ENCODE measurements at places on chromosomes 1 and 21.

- DNase-seq = no peak
Measured at GRCh38 chr1:88783145-88783544, 99.1 kb downstream of the PKN2 start.

- DNase-seq = no peak
Measured at GRCh38 chr1:208036106-208036808, 125.3 kb upstream of the CD34 start.

DNA sequence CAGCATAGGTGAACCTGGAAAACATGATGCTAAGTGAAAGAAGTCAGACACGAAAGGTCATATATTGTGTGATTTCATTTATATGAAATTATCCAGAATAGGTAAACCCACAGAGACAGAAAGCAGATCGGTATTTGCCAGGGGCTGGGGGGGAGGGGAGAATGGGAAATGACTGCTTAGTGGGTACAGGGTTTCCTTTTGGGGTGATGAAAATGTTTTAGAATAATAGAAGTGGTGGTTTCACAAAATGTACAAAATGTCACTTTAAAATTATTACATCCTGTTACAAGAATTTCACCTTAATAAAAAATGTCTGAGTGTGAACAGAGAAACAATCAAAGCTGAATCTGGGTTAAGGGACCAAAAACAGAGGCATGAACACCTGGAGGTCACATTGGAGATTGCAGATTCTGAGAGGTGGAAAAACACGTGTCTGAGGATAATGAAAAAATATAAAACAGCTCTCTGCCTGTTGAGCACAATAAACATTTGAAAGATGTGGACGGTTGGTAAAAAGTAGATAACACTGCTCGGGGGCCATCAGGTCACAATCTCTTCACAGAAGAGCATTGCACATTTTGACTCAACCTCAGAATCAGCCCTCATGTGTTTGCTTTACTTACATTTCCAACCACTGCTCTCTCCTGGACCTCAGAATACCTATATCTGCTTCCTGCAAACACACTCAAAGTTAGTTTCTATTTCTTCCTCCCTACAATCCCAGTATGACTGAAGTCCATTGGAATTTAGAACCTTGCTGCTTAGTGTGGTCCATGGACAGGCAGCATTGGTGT lies 3.2 kb downstream of the SLAMF6 start:
- no peak for DNase-seq

DNA sequence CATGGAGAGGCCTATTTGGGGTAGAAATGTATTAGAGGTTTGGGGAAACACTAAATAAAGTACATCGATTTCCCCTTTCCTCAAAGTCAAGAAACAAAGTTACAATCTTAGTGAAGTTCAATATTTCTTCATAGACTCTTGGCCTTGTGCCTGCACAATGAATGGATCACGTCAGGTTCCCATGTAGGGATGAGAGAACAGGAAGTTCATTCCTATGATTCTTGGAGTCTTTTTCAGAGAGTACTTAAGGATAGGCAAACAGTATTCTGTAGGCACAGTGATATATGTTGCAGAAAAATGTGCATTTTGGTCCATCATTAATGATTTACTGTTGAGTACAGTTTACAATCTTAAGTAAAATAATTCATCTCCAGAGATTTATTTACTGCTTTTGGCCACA lies 275.5 kb downstream of the RGS7 start:
- DNase-seq = no peak

DNA sequence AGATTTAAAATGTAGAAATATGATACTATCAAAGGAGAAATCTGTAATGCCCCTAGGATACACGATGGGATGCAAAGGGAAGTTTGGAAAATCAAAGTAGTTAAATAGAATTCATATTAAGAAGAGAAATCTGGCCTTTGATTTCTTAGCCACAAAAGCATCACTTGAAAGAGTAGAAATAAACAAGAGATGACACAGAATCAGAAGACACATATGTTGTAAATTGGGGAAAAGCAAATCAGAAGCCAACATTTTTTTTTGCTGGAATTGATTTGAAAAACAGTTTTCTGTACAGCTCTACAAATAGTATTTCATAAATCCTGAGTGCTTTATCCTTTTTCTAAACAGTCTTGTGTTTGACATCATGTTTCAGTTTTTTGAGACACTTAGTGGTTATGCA lies 12.4 kb upstream of the TNFSF18 start:
- no peak for DNase-seq

GRCh38 chr1:234918181-234918841 lies 210.3 kb downstream of the TOMM20 start:
- DNase-seq = no peak

DNA sequence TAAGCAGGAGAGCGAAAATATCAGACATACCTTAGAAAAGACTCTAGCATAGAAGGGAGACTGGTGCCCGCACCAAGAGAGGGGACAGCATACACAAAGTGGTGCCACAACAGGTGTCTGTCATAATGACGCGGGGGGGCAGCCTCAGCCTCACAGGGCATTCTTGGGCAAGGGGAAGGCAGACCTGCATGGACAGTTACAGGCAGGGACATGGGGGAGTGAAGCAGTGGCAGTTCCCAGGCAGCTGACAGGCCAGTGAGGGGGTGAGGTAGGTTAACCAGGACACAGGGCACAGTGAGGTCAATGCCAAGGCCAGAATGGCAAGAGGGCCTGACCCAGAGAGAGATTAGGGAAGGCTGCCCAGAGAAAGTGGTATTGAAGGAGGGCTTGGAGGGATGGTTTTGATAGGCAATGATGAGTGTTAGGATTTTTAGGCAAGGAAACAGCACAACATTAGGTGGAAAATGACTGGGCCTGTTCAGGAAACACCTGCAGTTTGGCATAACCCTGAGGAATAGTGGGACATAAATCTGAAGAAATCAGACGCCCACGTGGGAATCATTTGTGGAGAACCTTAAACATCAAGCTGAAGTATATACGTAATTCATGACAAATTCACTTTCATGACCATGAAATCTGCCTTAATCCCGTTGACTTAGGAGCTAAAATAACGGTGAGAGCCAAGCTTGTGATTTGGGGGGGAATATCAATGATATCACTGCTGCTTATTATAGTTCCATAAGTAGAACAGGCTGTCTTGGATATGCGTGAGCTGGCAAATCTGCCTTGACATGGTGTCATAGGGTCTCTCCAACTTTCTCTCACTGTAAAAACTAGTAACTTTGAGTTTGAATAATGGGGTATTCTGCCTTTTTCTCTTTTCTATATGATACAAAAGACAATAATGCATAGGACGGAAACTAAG lies 8.9 kb downstream of the PTPN14 start:
- no peak for DNase-seq

- peak; percentile 62 for DNase-seq
Measured at GRCh38 chr1:28582248-28582615, 9.8 kb upstream of the RAB42 start.

DNA sequence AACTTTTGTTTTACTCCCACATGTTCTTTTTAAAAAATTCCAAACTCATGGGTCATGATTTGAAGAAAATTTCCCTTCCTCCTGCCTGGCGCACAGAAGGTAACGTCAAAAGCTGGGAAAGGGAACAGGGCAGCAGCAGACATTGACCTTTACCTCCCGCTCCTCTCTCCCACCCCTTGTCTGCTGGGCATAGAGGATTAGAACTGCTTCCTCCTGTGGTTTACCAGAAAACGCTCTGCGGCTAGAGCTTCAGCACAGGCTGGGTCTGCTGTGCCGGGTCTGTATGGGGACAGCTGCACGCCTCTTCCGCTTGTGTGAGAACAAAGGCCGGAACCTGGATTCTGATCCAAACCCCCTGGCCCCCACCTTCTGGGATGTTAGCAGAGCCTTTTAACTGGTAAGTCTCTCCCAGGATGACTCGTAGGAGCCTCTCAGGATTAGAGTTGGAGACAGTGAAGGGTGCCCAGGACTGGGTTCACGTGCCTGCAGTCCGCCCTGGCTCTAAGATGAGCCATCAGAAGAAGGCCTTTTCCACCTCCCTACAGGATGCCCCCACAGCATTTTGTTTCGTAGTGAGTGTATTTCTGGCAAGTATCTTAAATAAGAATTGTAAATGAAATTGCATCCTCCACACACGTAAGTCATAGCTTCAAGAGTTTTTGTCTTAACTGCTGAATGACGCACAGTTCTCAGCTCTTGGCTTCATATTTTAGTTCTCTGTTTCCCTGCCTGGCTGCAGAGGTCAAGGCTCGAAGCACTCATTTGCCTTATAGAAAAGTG lies 5.2 kb downstream of the H6PD start:
- no peak for DNase-seq

GRCh38 chr1:172446547-172446946 lies 2.7 kb upstream of the PIGC start:
- DNase-seq = no peak

- no peak for DNase-seq
Measured at GRCh38 chr1:232367293-232367692, 262.6 kb downstream of the SIPA1L2 start.

DNA sequence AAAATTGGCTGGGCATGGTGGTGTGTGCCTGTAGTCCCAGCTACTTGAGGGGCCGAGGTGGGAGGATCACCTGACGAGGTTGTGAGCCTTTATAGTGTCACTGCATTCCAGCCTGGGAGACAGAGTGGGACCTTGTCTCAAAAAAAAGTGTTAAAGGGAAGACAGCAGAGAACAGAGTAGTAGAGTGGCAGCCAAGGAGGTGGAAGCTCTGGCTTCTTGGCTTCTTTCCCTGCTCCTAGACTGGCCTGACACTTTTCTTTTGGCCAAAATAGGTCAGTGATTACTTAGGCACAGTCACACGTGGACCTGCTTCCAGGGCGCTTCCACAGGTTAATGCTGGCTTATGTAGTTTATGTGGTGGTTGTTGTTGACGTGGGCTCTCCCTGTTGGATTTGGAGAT lies 3.2 kb downstream of the DIP2A start:
- DNase-seq = no peak

DNA sequence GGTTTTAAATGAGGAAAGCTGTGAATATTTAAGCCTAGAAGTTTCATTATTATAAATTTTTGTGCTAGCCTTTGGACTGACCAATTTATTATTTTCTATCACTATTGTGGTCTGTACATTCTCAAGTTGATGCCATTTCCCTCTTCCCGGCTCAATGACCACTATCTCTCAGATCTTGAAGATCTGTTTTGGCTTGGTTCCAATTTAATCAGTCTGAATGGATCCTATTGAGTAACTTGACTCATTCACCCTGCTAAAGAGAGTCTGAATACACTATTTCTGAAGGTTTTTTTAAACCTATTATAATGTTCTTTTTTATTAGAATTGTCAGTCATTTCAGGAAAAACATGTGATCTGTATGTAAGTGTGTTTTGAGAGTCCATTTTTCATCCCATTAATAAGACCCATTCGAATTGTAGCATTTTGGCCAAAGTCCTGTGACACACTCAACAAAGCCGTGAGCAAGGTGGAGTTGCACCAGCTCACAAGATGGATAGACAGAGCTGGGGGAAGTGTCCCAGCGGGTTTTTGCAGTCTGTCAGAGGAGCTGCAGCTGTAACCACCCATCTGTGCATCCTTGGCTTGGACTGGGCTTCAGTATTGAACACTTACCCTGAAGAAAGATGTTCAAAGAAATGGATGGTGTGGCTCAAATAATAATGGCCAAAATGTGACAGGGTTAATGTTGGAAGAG lies 145.6 kb downstream of the NFIA start:
- DNase-seq = no peak

DNA sequence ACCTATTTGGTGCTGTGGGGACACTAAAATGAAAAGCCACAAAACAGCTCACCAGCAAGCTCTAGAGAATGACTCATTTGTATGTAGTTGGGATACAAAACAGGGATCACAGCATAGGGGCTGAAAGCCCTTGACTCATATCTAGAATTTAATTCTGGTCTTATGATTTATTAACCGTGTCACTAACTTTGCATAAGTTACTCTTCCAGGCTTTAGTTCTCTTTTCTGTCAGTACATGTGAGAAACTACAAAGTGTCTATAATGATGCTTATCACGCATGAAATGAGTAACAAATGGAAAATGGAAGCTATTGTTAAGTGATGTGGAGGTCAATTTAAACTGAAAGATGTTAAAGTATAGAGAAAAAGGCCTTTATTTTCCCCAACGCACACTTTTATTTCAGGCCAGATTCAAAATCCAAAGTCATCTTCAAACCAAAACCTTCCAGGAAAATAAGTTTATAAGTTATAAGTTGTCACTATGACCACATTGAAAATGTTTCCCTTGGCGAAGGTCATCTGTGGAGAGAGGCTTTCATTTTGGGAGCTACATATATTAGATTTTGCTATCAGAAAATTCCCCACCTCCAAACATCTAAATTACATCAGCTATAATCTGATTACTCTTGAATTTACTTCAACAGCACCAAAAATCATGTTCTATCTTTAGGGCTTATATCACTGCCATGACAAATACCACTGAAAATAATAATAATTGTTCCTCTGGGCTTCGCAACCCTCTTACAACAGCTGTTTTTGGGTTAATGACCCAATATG lies 430.5 kb downstream of the MRPL39 start:
- DNase-seq = no peak

DNA sequence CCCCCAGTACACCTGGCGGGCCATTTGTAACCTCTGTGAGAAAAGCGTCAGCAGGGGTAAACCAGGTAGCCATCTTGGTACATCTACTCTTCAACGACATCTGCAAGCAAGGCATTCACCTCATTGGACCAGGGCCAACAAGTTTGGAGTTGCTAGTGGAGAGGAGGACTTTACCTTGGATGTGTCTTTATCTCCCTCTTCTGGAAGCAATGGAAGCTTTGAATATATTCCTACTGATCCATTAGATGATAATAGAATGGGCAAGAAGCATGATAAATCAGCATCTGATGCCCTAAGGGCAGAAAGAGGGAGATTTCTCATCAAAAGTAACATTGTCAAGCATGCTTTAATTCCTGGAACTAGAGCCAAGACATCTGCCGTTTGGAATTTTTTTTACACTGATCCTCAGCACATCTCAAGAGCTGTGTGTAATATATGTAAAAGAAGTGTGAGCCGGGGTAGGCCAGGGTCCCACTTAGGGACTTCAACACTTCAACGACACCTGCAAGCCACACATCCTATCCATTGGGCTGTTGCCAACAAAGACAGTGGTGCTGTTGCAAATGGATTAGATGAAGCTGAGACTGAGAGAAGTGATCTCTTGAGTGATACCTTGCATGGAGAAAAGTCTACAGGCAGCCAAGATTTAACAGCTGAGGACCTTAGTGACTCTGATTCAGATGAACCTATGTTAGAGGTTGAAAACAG lies 2.7 kb downstream of the ZBED6 start:
- no peak for DNase-seq

- no peak for DNase-seq
Measured at GRCh38 chr1:229005097-229005496, 265.8 kb upstream of the RAB4A start.

DNA sequence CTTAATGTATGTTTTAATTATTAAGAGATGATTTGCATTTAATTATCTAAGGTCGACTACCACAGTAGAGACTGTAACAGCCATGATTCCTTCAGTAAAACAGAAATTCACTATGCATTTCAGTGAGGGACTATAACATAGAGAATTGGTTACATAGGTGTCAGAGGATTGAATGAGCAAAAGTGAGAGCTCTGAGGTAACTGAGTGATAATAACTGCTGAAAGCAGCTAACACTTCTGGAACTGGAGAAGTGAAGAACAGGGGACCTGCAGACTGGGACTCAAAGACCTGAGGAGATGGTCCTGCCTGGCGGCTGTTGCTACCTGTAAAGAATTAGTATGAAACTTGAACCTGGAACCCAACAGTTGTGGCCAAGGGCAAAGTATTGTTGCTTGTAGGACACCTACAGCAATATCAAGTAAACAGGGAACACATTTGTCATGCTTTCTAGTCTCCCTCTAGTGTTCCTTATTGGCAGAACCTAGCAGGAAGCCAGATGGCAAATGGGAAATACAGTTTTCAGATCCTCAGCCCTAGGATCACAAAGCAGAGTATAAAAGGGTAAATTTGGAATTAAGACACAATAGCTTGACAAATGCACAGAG lies 110.6 kb downstream of the HS2ST1 start:
- peak; percentile 33 for DNase-seq

Data from GM03348 (cell line).